ENCODE measurements at places on chromosomes 5 and 9.

- DNase-seq, result no peak
Observed at GRCh38 chr5:116842514-116842961, 267.9 kb upstream of the SEMA6A start.

- no peak for DNase-seq
Observed at GRCh38 chr5:123382252-123382651, 41.0 kb downstream of the CEP120 start.

DNA sequence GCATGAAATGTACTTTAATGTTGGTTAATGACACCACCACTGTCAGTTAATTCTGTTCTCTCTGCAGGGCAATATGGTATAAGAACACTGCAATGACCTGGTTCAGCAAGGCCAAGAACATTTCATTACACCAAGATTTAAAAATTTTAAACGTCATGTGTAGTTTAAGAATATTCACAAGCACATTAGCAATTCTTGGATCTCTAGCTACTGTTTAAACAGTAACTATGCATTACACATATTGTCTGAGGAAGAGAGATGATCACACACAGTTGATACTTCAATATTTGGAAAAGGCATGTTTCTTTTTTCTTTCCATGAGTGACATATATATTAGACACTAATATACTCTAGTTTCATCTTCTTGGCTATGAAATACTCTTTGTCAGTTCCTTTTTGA, 143.0 kb downstream of the ADAMTS12 start:
- no peak for DNase-seq

- DNase-seq, result no peak
Observed at GRCh38 chr5:168601972-168602371, 22.8 kb upstream of the PANK3 start.

- DNase-seq, result peak; percentile 76
Observed at GRCh38 chr5:139633295-139634027, 14.7 kb upstream of the CXXC5 start.

- DNase-seq, result peak; percentile 4
Observed at GRCh38 chr9:33414268-33414667, 11.9 kb upstream of the AQP7 start.

DNA sequence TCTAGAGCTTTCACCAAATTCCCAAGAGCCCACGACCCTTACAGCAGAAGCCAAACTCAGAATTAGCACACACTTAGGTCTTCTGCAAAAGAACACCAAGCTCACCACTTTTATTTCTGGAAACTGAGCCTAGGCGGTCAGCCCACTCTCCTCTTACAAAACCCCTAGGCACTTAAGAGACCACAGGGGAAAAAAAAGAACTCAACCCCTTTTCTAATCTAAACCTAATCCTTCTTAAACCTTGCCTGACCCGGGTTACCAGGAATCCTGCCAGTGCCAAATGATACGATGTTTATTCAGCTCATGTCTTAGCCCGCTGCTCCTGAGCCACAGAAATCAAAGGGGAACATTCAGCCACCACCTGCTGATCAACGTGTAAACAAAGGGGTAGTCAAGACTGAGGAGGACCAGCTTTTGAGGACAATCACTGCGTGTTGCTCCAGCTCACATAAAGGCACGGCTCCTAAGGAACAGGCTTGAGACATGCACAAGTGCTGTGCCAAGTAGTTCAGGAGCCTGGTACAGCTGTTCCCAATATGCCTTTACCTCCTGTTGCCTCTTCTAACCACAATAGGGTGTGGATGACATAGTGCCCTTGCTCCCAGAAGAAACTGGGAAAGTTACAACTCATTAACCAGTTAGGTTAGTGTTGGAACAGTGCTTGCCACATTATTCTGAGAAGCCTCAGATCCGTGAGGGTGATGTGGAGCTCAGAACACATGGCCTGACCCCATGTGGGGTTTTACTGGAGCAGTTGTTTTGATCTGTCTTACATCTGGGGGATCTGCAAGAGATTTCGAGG, 49.3 kb downstream of the ZFAND5 start:
- no peak for DNase-seq

GRCh38 chr5:151592855-151593408, 1.8 kb upstream of the FAT2 start:
- no peak for DNase-seq

- DNase-seq, result no peak
Observed at GRCh38 chr9:116112236-116112635, 41.4 kb upstream of the PAPPA start.

DNA sequence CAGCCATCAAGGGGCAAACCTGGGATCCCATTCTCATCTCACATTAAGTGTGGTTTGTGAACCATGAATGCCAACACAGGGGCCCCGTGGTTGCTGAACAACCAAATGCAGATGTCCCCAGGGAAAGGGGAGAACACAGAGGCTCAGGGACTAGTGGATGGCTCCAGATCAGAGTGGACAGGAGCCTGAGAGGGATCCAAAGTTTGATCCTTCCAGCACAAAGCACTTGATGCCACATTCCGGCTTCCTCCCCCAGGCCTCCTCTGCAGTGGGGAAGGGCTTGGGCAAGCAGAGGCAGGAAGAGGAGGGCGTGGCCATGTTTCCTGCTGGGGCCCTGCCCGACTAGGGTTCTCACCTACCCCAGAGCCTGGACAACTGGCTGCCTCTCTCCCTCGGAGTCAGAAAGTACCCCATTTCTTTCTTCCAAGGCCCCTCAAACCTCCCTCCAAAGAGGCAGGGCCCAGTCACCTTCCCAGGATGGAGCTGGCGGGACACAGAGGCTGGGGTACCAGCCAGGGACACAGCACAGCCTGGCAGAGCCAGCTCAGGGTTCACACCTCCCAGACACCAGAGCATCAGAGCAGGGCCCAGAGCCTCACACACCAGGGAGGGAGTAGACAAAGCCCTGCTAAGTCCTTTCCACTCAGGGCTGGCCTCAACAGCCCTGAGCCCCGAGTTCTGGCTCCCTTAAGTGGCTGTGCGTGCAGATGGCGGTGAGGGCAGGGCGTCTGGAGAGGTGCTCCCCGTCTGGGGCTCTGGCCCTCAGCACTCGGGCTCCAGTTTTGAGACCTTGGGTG, 4.3 kb upstream of the RNF44 start:
- DNase-seq, result peak; percentile 80

DNA sequence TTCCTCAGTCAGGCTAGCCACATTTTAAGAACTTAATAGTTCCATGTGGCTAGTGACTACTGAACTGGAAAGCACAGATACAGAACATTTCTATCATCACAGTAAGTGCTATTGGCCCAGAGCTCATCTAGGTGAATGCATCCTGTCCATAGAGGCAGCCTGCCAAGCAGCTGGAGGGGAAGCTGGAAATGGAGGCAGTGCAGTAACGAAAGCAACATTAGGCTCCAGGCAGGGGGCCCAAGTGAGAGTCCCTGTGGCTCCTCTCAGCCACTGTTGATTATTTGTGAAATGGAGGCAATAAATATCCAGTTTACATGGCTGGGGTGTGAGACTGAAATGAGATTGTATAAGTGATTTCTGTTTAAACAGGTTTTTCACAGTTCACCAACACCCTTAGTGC, 227.2 kb upstream of the KLF9 start:
- DNase-seq, result no peak

- DNase-seq, result no peak
Observed at GRCh38 chr5:83331842-83332241, 139.7 kb upstream of the VCAN start.
